Urinary bladder (tissue), 4 donors: ENCODE measurements at places on chromosomes 6 and 20. TPM values are rescaled to one million over a fixed set of nuclear protein-coding genes. Genes with fewer than 3 reads are reported as not detected.

The RNF144B gene
- polyA plus RNA-seq = 5.6 TPM

The LHFPL5 gene
- not detected for polyA plus RNA-seq

The C20orf96 gene
- 6.4 TPM for polyA plus RNA-seq

The COL12A1 gene
- 54.8 TPM for polyA plus RNA-seq

The ZC2HC1B gene
- polyA plus RNA-seq = not detected

The ARMC2 gene
- 2.4 TPM for polyA plus RNA-seq

The PNLDC1 gene
- polyA plus RNA-seq = 0.15 TPM

The C20orf173 gene
- polyA plus RNA-seq = not detected

The KCNQ5 gene
- polyA plus RNA-seq = 1.8 TPM

The RHAG gene
- 0.24 TPM for polyA plus RNA-seq

The DOK5 gene
- polyA plus RNA-seq = 4.2 TPM

The COL21A1 gene
- polyA plus RNA-seq = 16.8 TPM

GRCh38 chr6:20403766-20404640 lies 2.3 kb downstream of the E2F3 start:
- DNase-seq = no peak

- no peak for DNase-seq
Measured at GRCh38 chr20:44646023-44646640, 5.4 kb downstream of the ADA start.

GRCh38 chr6:88804701-88805100 lies 158.7 kb downstream of the RNGTT start:
- no peak for DNase-seq

DNA sequence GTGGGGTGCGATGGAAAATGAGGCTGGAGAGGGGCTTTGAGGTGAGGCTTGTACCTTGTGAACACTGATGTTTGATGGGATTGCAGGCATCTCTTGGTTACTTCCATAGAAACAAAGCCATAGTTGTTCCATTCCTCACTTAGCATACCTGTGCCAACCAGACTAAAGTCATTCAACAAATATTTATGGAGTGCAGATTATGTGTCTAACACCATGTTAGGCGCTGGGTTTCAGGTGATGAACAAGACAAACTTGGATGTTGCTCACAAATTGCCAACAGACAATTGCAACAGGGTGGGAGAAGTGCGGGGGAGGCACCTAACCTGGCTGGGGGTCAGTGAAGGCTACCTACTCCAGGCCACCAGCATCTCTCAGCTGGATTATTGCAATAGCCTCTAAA lies 1.5 kb downstream of the TTPAL start:
- DNase-seq = no peak

- DNase-seq = no peak
Measured at GRCh38 chr6:35562060-35562459, 49.4 kb upstream of the TULP1 start.

DNA sequence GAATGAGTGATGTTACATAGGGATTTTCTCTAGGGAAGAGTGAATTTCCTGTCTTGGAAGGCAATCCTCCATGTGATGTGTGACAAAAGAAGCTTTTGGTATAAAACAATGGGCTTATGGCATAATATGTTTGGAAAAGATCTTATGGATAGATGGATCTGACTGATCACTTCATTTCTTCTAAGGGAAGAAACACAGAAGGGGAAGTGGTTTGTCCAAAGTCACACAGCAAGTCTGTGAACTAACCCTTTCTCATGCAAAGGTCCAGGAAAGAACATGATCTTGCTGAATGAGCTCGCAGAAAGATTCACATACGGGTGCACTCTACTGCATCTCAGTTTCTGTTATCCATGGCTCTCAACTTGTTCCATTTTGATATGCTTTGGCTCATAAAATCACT lies 575.9 kb upstream of the JAG1 start:
- DNase-seq = no peak

GRCh38 chr20:33781133-33781532 lies 30.0 kb upstream of the CHMP4B start:
- no peak for DNase-seq

- no peak for DNase-seq
Measured at GRCh38 chr6:35895560-35895959, 25.3 kb downstream of the SRPK1 start.

GRCh38 chr20:56552911-56553629 lies 20.0 kb downstream of the FAM209B start:
- DNase-seq = no peak

- peak; percentile 4 for DNase-seq
Measured at GRCh38 chr20:35837577-35838195, 65.9 kb downstream of the PHF20 start.

- DNase-seq = no peak
Measured at GRCh38 chr20:32089637-32090362, 19.7 kb upstream of the TM9SF4 start.

GRCh38 chr6:144219056-144219685 lies 66.0 kb upstream of the UTRN start:
- DNase-seq = no peak

- no peak for DNase-seq
Measured at GRCh38 chr6:20879526-20879925, 345.3 kb downstream of the CDKAL1 start.

GRCh38 chr6:113315165-113315564 lies 542.0 kb upstream of the MARCKS start:
- DNase-seq = no peak

- DNase-seq = no peak
Measured at GRCh38 chr6:137698636-137699030, 168.4 kb upstream of the TNFAIP3 start.

- no peak for DNase-seq
Measured at GRCh38 chr6:149229096-149229495, 88.4 kb upstream of the TAB2 start.

DNA sequence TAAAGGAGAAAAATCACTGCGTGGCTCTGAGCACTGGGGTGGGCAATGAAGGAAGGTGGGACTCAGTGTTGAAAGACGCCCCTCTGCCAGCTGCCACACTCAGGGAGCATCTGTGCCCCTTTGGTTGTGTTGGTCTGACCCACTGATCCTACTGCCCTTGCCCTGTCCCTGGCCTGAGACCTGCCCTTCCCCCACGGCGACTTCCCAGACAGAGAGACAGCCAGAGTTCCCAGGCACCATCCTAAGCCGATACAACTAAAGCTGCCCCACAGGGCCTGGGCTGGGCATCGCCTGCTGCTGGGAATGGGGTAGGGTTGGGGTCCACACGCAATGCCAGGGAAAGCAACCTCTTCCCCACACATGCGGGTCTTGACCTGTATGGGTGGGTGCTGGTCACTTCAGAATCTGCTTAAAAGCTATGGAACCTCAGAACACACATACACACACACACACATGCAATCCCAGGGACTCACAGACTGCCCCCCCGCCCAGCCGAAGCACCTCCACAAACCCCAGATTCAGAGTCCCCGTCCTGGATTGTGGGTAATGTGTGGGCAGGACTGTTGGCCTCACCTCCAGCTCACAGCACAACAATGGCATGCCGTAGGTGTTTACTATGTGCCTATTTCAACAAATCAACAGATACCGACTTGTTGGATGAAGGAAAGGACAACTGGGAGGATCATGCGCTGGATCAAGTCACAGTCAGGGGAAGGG lies 10.9 kb upstream of the SPDEF start:
- DNase-seq = no peak

- DNase-seq = no peak
Measured at GRCh38 chr6:87741001-87741650, 39.1 kb upstream of the AKIRIN2 start.

DNA sequence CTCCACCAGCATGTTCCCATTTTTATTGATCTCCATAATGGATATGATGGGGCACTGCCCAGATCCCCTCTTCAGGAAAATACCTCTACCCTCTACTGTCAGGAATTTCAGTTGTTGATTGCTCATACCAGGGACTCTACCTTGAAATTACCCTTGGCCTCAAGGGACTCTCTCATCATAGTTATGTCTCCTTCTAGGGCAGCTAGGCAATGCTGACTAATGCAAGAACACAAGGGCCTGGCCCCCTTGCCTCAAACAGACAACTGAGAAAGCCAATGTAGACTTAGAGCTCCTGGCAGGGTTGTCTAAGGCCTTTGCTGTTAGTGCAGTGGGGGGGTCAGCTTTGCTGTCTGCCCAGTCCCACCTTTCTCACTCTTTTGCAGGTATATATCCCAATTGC lies 493.1 kb downstream of the BTBD3 start:
- DNase-seq = no peak

DNA sequence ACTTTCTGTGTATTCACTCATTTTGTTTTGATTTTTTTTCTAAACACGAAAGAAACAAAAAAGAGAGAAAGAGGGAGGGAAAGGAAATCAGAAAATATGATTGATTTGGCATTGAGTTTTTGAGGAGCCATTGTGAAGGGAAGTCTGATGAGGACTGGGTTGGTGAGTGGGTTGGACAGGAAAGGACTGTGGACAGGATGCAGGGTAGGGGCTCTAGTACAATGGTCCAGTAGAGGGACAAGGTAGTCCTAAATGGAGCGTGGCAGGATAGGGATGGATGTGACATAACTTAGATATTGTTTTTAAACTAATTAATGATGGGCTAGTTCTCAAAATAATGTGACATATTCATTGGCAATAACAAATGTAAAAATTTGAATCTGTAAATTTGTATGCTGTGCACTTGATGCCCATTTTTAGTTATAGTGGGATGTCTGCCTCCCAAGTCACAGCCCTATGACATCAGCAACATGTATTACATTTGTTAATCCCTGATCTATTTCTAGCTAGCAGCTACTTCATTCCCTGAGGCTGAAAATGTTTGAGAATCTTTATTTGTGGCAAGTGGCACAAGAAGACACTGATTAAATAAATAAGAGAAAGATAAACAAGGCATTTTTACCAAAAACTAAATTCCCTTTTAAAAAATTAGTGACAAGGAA lies 64.0 kb upstream of the ASF1A start:
- no peak for DNase-seq

- DNase-seq = no peak
Measured at GRCh38 chr20:18988701-18989100, 175.1 kb downstream of the SCP2D1 start.

- DNase-seq = no peak
Measured at GRCh38 chr6:75815756-75816155, 66.7 kb downstream of the MYO6 start.
